CD8-positive, alpha-beta memory T cell (primary cell): ENCODE measurements at places on chromosomes 6 and 20. TPM values are rescaled to one million over a fixed set of nuclear protein-coding genes. Genes with fewer than 3 reads are reported as not detected.

GRCh38 chr6:73857341-73857890, 161.4 kb downstream of the CD109 start:
- DNase-seq = no peak
- no peaks in the 10 kb centered on the region for H3K36me3 ChIP-seq
- H3K4me3 ChIP-seq = no peak overlapping the region
- no peaks in the 10 kb centered on the region for H3K4me1 ChIP-seq
- no peaks in the 10 kb centered on the region for H3K27me3 ChIP-seq
- no peak overlapping the region for H3K27ac ChIP-seq

GRCh38 chr6:152127432-152128165, 320.1 kb downstream of the ESR1 start:
- no peaks in the 10 kb centered on the region for H3K4me1 ChIP-seq
- no peaks in the 10 kb centered on the region for H3K27me3 ChIP-seq
- no peak overlapping the region for H3K27ac ChIP-seq
- peaks cover 45% of the 10 kb centered on the region for H3K36me3 ChIP-seq

- DNase-seq = no peak
- H3K4me1 ChIP-seq = peaks cover 10% of the 10 kb centered on the region
These were observed 48.2 kb upstream of the ZNFX1 start for GRCh38 chr20:49326026-49326425.

DNA sequence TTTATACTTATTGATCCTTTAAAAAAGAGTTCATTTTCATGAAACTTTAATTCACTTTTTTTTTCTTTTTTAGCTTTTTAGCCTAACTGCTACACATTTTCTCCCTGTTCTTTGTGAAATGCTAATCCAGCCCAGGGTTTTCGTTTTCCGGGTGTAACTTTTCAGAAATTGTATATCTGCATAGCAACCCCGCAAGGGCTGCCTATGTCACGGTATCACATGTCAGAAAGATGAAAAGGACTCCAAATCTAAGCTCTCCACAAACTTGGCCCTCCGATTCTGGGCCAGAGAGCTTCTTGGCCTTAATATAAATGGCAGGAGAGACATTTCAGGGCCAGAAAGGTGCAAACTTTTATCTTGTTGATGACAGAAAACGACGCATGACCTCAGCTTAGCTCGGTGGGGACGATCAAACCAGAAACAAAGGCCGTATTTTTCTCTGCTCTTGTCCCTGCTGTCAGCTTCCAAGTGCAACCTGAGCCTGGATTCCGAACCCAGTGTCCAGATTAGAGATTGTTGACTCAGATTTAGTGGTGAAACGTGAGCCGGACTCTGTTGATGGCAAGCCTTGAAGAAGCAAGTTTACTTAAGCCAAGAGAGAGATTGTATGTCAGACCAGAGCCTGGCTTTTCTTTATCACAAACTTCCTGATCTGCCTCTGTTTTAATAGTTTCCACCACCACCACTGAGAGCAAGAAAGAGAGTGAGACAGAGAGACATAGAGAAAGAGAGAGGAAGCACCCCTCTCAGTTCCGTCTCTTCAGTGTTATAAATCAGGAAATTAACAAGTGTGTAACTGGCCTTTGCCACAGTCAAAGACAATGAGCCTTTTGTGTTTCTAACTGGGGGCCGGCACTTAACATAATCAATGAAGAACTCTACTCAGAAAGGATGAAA, 157.8 kb downstream of the SCML4 start:
- no peak for DNase-seq
- H3K27me3 ChIP-seq = no peaks in the 10 kb centered on the region
- no peaks in the 10 kb centered on the region for H3K36me3 ChIP-seq
- no peak overlapping the region for H3K27ac ChIP-seq
- no peak overlapping the region for H3K4me3 ChIP-seq

DNA sequence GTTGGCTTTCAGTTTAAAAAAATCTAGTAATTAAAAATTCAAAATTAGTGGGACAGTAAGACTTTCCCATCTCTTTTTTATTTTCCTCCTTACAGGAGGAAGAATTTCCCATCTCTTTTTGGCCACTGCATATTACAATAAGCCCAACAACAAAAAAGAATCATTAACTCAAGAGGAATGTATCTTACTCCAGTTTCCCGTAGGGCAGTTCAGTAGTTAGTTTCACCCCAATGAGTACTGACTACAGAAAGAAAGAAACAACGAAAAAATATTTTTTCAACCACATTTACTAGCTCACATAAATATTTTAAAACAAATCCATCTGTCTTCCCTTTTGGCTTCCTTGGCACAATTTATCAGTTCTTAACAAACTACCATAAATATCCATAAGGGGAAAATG, 14.9 kb upstream of the BLOC1S5 start:
- H3K27ac ChIP-seq = no peak overlapping the region
- peaks cover 6% of the 10 kb centered on the region for H3K36me3 ChIP-seq
- no peak for DNase-seq
- no peaks in the 10 kb centered on the region for H3K4me1 ChIP-seq
- H3K4me3 ChIP-seq = no peak overlapping the region
- H3K27me3 ChIP-seq = no peaks in the 10 kb centered on the region

DNA sequence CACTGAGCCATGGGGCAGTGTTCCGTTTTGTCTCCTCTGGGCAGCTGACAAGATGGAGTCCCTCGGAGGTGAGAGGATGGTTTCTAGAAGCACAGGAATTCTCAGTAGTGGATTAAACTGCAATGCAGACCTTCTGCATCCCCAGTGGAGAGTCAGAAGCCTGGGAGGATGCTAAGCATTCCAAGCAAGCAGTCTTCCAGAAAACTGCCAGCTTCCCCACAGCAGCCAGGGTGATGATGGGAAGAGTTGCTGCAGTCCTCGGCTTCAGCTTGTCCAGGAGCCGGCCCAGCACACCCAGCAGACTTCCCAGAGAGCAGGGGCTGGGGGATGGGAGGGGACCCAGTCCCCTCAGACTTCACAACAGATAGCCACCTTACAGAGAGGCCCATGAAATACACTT, 163.6 kb downstream of the LY86 start:
- H3K4me3 ChIP-seq = no peak overlapping the region
- no peak overlapping the region for H3K27ac ChIP-seq
- no peak for DNase-seq
- no peaks in the 10 kb centered on the region for H3K27me3 ChIP-seq
- peaks cover 13% of the 10 kb centered on the region for H3K4me1 ChIP-seq
- H3K36me3 ChIP-seq = no peaks in the 10 kb centered on the region

- no peaks in the 10 kb centered on the region for H3K36me3 ChIP-seq
- no peak overlapping the region for H3K4me3 ChIP-seq
- H3K27ac ChIP-seq = no peak overlapping the region
- no peaks in the 10 kb centered on the region for H3K4me1 ChIP-seq
- DNase-seq = no peak
These were observed 9.4 kb downstream of the TRIM10 start for GRCh38 chr6:30151580-30151979.

CLIC5 gene
- 6.4 TPM for total RNA-seq

DNA sequence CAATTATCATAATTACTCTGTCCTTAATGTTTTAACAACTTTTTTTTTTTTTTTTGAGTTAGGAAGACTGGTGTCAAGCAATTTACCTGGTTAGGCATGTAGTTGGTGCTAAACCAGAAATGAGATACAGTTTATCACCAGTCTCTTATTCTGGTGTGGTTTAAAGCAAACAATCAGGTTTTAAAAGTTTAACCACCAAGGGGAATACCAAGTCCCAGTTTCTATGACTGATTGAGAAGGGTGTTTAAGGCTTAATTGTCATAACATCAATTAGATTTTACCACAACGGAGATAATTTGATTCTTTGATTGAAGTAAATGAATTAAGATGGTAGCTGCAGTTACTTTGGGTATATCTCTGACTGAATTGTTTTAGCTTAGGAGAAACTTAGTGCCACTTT, 197.8 kb downstream of the TFAP2B start:
- H3K27me3 ChIP-seq = no peaks in the 10 kb centered on the region
- H3K4me1 ChIP-seq = no peaks in the 10 kb centered on the region
- H3K36me3 ChIP-seq = no peaks in the 10 kb centered on the region

DNA sequence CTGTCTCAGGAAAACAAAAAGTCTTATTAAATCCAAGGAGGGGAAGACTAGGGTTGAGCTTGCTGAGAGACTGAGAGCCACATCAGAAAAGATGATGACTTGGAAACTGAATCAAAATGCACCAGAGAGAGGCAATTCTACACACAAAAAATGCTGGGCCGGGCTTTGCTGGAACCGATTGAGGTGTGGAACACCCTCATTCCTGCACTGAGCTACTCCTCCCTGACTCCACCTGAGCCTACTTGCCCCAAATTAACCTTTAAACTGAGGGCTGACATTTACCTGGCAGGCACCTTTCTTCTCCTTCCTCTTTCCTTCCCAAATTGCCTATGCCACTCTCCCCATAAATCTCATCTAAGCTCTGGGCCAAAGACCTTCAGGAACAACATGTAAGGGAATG, 40.8 kb upstream of the MBOAT1 start:
- H3K4me1 ChIP-seq = no peaks in the 10 kb centered on the region
- no peak overlapping the region for H3K4me3 ChIP-seq
- no peaks in the 10 kb centered on the region for H3K36me3 ChIP-seq
- H3K27ac ChIP-seq = no peak overlapping the region
- no peaks in the 10 kb centered on the region for H3K27me3 ChIP-seq

MC3R gene
- total RNA-seq = not detected

DNA sequence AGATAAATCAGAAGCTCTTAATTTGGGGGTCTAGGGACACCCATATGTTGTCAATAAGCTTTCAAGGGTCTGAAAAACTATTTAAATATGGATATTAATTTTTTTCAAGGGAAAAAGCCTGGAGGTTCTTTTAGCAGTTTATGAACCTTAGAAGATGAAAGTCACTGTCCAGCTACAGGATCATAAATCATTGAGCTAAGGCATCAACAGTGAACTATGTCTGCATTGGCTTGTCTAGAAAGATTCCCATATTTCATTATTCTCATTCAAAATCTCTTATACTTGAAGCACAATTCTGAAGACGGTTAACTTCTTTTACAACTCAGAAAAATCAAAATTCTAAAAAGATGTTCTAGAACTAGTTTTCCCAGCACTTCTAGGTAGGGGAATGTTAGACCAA, 34.9 kb upstream of the SNX9 start:
- peaks cover 8% of the 10 kb centered on the region for H3K4me1 ChIP-seq
- H3K27ac ChIP-seq = no peak overlapping the region
- H3K4me3 ChIP-seq = no peak overlapping the region
- H3K36me3 ChIP-seq = no peaks in the 10 kb centered on the region
- no peak for DNase-seq
